ENCODE measurements at places on chromosomes 4 and X. TPM values are rescaled to one million over a fixed set of nuclear protein-coding genes. Genes with fewer than 3 reads are reported as not detected.
A peak's percentile ranks its signal among the peaks of the same experiment; 100 is the strongest.

DNA sequence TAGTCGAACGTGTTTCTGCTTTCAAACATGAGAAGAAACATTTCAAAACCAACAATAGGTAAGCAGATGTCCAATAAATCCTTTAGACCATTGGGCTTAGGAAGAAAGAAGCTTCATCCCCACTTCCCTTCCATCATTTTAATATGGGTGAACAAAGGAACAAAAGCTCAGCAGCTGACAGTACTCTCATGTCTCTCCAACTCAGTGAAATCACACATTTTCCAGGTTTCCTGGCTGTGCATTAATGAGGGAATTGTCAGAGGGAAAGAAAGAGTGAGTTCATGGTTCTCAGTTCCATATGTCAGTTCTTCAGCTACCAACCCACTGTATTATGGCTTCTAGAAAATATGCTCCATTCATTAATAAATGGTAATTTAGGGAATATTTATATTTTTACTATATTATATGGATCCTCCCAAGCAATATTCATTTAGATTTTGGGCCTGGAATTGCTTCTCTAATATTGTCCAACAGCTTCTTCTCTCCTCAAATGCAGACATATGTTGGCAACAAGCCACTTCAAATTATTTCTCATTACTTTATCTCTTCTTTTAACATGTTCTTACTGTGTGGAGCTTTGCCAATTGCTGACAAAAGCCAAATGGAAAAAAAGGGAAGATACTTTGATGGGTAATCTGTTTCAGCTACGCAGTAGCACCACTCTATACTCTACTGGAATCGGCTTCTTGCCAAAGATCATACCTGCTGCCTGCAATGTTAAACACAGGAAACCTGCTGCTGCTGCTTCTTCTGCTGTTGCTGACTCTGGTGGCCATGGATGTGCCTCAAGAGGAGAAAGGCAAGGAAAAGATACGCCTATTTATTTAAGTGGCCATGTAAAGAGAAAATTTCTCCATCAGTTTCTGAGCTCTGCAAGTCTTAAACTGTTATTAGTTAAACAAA, 1757.6 kb downstream of the ARAP2 start:
- H3K4me3 ChIP-seq, result no peak overlapping the region
- no peak overlapping the region for H3K27ac ChIP-seq
- no peaks in the 10 kb centered on the region for H3K36me3 ChIP-seq
- H3K27me3 ChIP-seq, result no peaks in the 10 kb centered on the region

GRCh38 chr4:38141808-38142500, 181.8 kb downstream of the PTTG2 start:
- no peak overlapping the region for H3K27ac ChIP-seq
- DNase-seq, result no peak
- no peak overlapping the region for H3K4me3 ChIP-seq
- H3K36me3 ChIP-seq, result peaks cover 32% of the 10 kb centered on the region
- H3K4me1 ChIP-seq, result peaks cover 20% of the 10 kb centered on the region
- H3K27me3 ChIP-seq, result no peaks in the 10 kb centered on the region

- no peak for DNase-seq
- H3K27me3 ChIP-seq, result no peaks in the 10 kb centered on the region
- H3K4me3 ChIP-seq, result no peak overlapping the region
- no peak overlapping the region for H3K27ac ChIP-seq
Measured at GRCh38 chr4:27176881-27177280, 316.2 kb downstream of the STIM2 start.

C4orf36 gene
- not detected for polyA plus RNA-seq

PAGE1 gene
- not detected for polyA plus RNA-seq

OCIAD2 gene
- 174 TPM for polyA plus RNA-seq

DNA sequence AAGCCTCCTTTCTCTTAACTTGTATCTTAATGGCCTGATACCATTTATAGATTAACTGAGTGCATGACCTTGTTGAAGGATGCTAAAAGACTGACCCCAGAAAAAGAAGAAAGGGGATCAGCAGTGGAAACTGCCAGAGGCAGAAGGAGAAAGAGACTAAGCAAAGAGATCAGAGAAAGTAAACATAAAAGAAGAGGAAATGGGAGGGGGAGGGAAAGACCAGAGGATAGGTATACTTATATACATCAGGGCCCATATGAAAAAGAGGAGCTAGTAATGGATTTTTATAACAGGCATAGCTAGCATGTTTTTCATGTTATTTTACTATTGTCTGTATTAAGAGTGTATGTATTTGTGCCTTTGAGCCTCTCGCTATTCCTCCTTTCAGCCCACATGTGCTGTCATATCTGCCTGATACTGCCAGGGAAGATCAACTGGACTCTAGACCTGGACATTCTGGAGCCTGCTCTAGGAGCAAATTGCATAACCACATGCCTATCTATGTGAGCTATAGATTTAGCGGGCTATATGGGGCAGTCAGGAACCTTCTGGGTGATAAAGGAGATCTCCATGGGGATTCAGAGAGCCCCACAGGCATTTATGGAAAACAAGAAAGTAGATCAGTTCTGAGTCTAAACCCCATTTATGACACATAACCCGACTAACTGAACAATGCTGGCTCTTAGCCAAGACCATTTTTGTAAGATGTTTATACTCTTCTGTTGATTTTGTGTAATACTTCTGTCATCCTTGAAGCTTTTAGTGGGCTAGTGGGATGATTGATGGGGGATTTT, 13.4 kb upstream of the SNX12 start:
- H3K27ac ChIP-seq, result no peak overlapping the region
- H3K36me3 ChIP-seq, result no peaks in the 10 kb centered on the region
- peaks cover 4% of the 10 kb centered on the region for H3K27me3 ChIP-seq

- H3K4me1 ChIP-seq, result peaks cover 9% of the 10 kb centered on the region
- peaks cover 27% of the 10 kb centered on the region for H3K36me3 ChIP-seq
- no peak overlapping the region for H3K27ac ChIP-seq
Measured at GRCh38 chrX:2423282-2423681, 77.5 kb downstream of the DHRSX start.

SYP gene
- 0.43 TPM for polyA plus RNA-seq

HMGN5 gene
- polyA plus RNA-seq, result 6.5 TPM

DNA sequence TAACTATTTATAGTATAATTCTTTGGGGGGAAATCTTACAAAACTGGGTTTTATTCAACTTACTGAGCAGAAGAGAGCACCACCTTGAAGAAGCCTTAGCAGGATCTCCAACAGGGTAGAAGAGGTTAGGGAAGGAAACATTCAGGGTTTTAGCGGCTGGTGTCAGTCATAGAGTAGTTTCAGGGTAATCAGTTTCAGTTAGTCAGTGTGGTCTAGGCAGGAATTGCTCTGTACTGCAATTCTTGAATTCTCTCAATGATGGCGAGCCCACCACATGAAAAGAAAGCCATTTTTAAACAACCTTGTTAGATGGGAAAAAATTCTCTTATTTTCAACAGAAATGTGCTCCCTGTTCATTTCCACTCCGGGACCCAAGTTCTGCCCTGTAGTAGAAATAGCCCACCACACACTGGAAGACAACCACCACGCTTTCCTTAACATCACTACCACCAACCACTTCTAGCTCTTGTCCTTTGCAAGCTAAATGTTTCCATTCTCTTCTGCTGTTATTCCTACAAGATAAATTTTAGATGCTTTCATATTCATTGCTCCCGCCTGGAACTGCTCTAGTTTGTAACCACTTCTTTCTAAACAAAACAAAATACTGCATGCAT, 25.9 kb downstream of the COL25A1 start:
- no peak for DNase-seq
- H3K27ac ChIP-seq, result no peak overlapping the region
- H3K4me3 ChIP-seq, result no peak overlapping the region
- peaks cover 2% of the 10 kb centered on the region for H3K4me1 ChIP-seq
- peaks cover 12% of the 10 kb centered on the region for H3K27me3 ChIP-seq

EVC2 gene
- not detected for polyA plus RNA-seq

DNA sequence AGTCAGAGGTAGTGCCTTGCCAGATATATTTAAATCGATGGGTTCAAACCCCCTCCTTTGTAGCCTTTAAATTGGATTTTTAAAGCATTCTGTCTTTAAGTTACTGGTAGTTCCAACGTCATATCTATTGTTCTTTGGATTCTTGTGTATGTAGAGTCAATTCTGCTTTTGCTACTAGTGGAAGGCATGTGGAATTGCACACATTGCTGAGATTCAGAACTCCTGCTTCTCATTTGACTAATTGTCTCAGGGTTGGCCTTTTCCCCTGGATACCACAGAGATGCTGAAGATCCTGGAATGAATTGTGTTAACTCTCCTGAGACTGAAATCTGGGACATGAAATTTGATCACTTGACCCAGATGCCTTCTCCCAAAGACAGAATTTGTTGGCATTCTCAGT, 328.3 kb upstream of the RPS6KA3 start:
- H3K27ac ChIP-seq, result no peak overlapping the region
- DNase-seq, result no peak
- no peaks in the 10 kb centered on the region for H3K36me3 ChIP-seq
- H3K4me3 ChIP-seq, result no peak overlapping the region

GRCh38 chrX:121871122-121871521, 823.7 kb downstream of the GLUD2 start:
- H3K36me3 ChIP-seq, result no peaks in the 10 kb centered on the region
- H3K4me3 ChIP-seq, result no peak overlapping the region
- H3K27me3 ChIP-seq, result no peaks in the 10 kb centered on the region

PNMA6F gene
- not detected for polyA plus RNA-seq

- no peaks in the 10 kb centered on the region for H3K4me1 ChIP-seq
- no peaks in the 10 kb centered on the region for H3K36me3 ChIP-seq
- peaks cover 3% of the 10 kb centered on the region for H3K27me3 ChIP-seq
- DNase-seq, result no peak
- no peak overlapping the region for H3K27ac ChIP-seq
Measured at GRCh38 chrX:70552130-70552704, 107.6 kb downstream of the DLG3 start.

DNA sequence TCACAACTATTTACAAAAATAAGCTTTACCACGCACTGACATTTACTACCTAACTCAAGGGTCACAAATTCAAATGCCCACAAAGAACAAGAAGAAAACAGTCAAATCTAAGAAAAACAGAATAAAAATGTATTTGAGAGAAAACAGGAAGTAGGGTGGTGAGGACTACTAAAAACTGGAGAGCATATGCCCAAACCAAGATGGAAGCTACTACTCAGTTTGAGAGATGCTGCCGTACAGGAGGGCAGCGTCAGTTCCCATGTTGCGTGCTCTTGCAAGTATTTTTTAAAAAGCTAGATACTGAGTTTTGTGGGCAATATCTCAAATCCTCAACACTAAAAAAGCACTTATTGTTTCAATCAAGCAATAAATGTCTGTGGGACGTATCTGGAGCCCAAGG, 16.2 kb downstream of the HNRNPD start:
- H3K36me3 ChIP-seq, result peaks cover 40% of the 10 kb centered on the region
- H3K27me3 ChIP-seq, result no peaks in the 10 kb centered on the region
- DNase-seq, result no peak
- H3K4me3 ChIP-seq, result no peak overlapping the region
- H3K4me1 ChIP-seq, result peaks cover 63% of the 10 kb centered on the region
- peak overlapping the region; percentile 23 for H3K27ac ChIP-seq

ADGRG4 gene
- polyA plus RNA-seq, result not detected

DNA sequence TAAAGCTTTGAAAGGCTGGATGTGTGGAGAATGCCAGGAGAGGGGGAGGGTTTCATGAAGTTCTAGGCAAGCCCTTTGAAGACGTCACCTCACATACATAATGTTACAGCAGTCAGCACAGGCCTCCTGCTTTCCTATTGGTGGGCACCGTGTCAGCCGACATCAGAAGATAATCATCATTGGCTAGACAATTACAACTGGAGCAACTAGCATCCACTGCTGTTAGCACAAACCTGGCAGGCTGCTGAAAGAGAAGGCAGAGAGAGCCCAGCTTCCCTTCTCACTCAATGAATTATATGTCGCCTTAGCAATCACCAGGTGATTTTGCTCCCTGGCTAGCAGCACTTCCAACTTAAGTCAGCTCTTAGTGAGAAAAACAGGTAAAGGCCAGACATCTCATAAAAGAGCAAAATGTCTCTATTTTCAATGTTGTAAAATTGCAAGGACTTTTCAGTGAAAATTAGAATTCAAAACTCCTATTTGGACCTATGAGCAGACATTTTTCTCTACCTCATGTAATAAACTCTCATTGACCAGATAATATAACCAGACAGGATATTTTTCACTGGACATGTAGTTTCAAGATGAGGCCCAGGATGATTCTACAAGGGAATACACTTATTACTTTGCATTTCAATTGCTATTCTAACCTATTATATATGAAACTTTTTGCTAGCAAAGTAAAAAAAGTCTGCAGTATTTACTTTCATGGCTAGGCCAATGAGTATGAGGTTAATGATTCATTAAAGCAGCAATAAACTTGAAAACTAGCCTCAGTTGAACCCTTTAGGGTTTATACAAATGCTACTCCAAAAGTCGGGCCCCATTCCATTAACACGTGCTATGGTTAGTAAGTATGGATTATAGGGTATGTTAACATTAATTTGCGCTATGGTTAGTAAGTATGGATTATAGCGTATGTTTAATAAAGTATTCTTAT, 4.3 kb downstream of the ELOVL6 start:
- H3K27ac ChIP-seq, result peak overlapping the region; percentile 89
- peaks cover 2% of the 10 kb centered on the region for H3K27me3 ChIP-seq
- peaks cover 54% of the 10 kb centered on the region for H3K4me1 ChIP-seq
- H3K36me3 ChIP-seq, result no peaks in the 10 kb centered on the region
- DNase-seq, result peak; percentile 68

STARD8 gene
- 0.27 TPM for polyA plus RNA-seq

DNA sequence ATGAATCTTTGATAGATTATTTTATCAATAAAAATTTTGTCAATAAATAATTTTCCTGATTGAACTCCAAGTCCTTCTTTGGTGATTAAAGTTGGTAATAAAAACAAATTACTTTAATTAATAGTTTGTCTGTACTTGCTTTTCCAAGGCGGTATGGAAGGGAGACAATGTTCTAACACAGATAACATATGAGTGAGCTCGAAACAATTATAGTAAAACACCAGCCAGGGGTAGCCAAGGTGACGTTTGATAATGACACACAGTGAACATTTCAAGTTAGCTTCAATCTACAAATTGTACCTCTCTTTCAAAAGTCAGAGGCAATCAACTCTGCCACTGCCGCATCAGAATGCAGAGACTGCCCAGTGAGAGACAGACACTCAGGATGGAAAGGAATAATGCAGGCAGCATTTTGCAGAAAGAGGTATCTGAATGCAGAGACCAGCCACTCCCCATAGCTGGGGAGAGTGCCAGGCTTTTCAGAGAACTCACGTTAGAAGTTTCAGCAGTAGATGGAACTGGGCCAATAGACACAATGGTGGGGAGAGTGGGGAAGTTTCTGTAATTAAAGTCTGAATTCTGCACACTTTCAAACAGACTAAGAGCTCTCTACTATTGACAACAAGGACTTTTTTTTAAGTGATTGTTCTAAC, 18.1 kb upstream of the ATOH1 start:
- H3K36me3 ChIP-seq, result no peaks in the 10 kb centered on the region
- H3K4me1 ChIP-seq, result no peaks in the 10 kb centered on the region
- H3K27me3 ChIP-seq, result no peaks in the 10 kb centered on the region
- H3K4me3 ChIP-seq, result no peak overlapping the region

GRCh38 chrX:15322472-15322871, 7.0 kb upstream of the ASB11 start:
- H3K27me3 ChIP-seq, result peaks cover 3% of the 10 kb centered on the region
- DNase-seq, result no peak
- H3K4me3 ChIP-seq, result no peak overlapping the region

Measured in immature natural killer cell (primary cell).